ENCODE measurements at places on chromosomes 4 and X.

GRCh38 chrX:72297953-72298730, 7.6 kb downstream of the CITED1 start:
- no peak for DNase-seq

DNA sequence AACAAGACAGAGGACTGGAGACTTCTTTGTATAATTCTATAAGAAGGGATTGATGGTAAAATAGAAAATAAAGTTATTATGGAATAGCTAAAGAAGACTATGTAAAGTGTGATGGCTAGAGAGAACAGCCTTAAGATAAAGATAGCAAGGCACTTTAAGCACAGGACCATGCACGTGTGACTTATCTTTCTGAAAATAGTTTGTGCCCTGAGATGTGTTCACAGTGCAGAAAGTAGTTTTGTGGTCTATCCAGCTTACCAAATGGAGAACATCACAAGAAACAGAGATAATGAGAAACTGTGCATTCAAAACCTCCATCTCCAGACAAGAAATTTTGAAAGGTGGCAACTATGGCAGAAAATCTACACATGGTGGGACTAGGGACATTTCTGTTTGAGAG, 213.3 kb downstream of the PARM1 start:
- no peak for DNase-seq

DNA sequence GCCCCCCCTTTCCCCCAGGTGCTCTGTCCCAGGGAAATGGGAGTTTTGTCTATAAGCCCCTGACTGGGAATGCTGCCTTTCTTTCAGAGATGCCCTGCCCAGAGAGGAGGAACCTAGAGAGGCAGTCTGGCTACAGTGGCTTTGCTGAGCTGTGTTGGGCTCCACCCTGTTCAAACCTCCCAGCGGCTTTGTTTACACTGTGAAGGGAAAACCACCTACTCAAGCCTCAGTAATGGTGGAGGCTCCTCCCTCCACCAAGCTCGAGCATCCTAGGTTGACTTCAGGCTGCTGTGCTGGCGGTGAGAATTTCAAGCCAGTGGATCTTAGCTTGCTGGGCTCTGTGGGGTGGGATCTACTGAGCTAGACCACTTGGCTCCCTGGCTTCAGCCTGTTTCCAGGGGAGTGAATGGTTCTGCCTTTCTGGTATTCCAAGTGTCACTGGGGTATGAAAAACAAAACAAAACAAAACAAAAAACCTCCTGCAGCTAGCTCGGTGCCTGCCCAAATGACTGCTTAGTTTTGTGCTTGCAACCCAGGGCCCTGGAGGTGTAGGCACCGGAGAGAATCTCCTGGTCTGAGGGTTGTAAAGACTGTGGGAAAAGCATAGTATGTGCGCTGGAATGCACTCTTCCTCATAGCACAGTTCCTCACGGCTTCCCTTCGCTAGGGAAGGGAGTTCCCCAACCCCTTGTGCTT, 41.7 kb downstream of the ITM2A start:
- DNase-seq = peak; percentile 31

DNA sequence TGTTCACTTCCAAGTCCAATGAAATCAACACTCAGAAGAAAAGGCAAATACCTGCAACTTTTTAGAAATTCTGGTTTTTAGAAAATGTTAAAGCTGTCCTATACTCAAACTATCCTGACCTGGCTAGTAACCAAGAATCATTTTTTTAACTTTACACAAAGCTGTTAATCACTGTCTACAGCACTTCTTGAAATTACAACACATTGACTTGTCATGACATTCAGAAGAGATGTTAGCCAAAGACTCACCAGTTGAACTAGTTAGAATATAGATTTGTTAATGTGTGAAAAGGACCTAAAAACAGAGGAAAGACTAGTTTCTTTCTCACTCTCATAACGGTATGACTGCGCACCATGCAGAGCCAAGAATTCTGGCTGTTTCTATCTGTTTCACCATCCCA, 98.8 kb downstream of the COX18 start:
- DNase-seq = no peak

DNA sequence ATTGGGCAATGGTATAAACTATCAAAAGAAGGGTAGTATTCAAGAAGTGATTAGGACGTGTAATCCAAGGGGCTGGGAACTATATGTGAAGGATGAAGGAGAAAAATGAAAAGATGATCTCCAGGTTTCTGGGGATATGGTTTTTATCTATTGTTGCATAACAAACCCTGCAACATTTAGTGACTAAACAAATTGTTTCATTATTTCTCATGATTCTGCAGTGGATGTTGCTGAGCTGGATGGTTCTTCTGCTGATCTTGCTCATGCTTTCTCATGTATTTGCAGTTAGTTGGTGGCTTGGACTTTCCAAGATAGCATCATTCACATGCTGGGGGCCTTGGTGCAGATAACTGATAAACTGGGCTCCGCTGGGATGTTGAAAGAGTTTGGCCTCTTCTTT, 29.1 kb downstream of the PHOX2B start:
- no peak for DNase-seq

DNA sequence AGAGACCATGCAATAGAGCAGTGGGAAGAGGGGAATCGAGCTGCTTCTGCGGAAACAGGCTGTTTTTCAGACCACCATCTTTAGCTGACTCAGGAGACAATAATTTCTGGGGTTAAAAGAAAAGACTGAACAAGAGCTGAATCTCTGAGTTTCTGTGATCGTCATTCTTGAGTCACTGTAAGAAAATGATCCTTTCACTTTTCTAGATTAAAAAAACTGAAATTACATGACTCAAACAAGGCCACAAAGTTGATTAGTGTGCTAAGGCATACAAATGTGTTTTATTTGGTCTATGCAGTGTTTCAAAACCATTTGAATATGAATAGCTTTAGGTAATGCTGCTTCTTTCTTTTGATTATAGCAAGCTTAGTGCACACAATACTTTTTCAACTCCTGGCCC, 194.4 kb upstream of the RPL34 start:
- no peak for DNase-seq

DNA sequence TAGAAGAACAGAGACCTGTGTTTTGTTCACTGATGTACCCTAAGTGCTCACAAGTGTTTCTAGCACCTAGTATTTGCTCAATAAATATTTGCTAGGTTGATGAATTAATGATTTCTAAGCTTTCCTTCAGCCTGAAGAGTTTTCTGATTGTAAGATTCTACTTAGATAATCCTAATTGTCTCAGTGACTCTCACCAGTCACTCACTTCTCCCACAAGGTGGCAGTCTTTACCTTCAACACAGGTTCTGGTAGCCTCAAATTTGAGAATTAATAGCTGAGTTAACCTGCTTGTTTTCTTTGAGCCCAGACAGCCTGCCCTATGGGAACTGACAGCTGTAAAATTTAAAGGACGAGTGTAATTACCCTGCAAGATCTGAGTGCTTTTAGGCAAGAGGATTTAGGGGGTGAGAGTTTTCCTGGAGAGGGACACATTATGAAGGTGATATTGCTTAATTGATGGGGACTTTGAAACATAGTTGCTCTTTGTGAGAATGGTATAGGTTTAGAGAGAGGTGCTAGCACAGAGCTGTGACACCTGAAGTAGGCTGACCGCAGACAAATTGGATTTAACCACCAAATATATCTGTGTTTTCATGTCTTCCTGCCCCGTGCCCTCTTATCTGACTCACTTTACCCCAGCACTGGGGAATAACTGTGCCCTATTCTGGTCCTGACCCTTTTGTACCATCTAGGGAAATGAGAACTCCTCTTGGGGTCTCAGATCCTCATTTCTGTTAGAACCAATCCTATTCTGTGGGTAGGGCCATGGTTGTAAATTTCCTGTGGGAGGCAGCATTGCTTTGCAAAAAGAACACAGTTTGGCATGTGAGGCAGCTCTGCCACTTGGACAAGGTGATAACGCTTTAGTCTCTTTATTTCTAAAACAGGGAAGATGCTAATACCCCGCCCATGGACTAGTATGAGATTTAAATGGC, 27.7 kb downstream of the CD38 start:
- peak; percentile 27 for DNase-seq

DNA sequence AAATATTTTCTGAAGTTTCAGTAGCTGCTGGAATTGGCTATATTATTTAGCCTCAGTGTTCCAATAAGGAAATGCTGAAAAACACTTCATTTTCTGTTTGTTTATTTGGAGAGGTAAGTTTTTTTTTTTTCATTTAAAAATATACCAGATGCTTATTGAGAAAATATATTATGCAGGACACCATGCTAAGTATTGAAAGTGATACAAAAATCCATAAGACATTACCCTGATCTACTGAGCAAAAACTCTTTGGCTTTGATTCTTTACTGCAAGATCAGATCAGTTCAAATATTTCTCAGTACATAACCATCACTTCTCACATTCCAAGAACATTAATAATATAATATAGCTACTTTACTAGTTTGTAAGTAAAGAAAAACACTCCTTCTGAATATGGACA, 123.4 kb upstream of the PACRGL start:
- DNase-seq = no peak

GRCh38 chr4:20367446-20367845, 115.7 kb downstream of the SLIT2 start:
- DNase-seq = no peak

DNA sequence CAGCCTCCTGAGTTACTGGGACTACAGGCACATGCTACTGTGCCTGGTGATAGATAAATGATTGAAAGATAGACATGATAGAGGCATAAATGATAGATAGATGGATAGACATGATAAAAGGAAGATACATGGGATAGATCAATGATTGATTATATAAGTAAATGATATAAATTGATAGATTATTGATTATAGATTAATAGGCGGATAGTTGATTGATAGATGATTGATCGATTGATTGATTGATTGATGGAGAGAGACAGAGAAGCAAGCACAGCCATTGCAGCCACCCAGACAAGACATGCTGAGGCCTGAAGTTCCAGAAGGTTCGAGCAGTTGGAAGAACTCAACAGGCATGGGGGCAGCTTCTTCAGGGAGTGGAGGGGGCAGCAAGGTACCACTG, 17.7 kb upstream of the PLXNB3 start:
- DNase-seq = no peak

GRCh38 chrX:20461002-20461401, 194.3 kb upstream of the RPS6KA3 start:
- DNase-seq = no peak

- DNase-seq = no peak
Measured at GRCh38 chr4:3760841-3761240, 5.3 kb upstream of the ADRA2C start.

GRCh38 chrX:31590581-31591114, 518.8 kb upstream of the FTHL17 start:
- no peak for DNase-seq

DNA sequence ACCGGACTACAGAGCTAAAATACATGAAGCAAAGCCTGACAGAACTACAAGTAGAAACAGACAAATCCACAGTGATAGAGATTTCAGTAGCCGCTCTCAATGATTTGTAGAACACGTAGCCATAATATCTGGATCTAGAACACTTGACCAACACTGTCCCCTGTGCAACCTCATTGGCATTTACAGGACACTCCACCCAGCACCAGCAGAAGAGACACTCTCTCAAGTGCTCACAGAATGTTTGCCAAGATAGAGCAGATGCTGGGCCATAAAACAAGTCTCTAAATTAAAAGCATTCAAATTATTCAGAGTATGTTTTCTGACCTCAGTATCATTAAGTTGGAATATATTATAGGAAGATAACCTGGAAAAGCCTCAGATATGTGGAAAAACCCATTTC, 21.7 kb downstream of the HTT start:
- DNase-seq = no peak

GRCh38 chr4:33316033-33316432, 2595.9 kb downstream of the PCDH7 start:
- DNase-seq = no peak

- DNase-seq = no peak
Measured at GRCh38 chr4:96317891-96318290, 478.0 kb downstream of the PDHA2 start.

DNA sequence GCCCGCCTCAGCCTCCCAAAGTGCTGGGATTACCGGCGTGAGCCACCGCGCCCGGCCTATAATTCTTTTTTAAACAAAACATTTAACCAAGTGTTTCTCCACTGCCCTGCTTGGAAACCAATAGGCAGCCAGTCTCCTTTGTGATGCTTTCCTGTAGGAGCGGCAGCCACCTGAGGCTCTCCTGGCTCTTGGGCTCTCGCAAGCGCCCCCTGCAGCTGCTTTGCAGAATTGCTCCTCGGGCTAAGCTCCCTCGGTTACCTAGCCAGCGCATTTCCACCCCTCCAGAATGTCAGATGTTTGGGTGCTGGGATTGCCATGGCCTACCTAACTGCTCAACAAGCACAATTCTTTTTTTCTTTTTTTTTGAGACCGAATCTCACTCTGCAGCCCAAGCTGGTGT, 7.7 kb downstream of the S100P start:
- peak; percentile 45 for DNase-seq

DNA sequence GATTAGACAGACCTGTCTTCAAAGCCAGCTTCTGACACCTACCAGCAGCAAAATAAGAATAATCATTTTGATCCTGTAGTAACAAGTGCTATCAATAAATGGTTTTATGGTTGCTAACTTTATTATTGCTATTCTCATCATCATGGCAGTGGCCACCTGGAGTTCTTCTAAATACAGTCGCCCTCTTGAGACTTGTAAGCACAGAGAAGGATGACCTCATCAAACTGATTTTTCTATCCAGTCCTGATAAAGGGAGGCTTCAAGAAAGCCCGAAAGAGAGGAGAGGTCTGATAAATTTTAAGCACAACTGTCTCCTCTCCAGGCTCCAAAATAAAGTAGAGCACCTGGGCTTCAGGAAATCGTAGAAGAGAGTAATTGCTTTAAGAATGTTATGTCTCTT, 286.4 kb downstream of the USP46 start:
- DNase-seq = no peak

DNA sequence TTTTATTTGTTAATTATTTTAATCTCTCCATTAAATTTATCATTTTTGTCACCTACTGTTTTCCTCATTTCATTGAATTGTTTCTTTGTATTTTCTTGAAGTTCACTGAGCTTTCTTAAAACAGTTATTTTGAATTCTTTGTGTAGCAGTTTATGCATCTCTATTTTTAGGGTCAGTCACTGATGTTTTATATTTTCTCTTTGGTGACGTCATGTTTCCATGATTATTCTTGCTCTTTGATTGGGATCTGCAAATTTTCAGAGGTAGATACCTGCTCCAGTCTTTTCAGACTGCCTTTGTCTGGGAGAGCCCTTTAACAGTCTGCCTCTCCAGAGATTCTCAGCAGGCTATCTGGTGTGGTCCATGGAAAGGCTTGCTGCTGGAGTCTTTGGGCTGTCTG, 25.6 kb upstream of the TRPC5 start:
- no peak for DNase-seq

GRCh38 chrX:10828036-10828435, 207.7 kb upstream of the MID1 start:
- no peak for DNase-seq

GRCh38 chr4:184395971-184396391, 78.4 kb downstream of the IRF2 start:
- no peak for DNase-seq

DNA sequence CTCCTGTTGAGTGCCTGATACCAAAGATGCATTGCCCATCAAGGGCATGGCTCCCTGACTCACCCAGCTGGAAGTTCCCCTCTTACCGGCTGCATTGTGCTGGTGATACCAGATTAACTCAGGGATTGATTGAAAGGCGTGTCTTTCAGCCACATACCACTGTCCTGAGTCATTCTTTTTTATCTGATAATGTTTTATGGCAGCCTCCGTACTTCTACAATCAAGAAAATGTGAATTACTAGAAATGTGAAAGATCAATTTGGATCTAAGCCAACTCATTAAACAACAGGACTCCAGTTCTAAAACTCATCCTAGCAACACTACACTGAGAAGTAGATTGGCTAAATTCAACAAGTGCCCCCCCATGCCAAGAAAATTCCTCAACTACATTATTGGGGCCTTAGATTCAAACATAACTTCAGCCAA, 40.0 kb downstream of the TXK start:
- peak; percentile 44 for DNase-seq
